ENCODE measurements at places on chromosomes 6 and 20. TPM values are rescaled to one million over a fixed set of nuclear protein-coding genes. Genes with fewer than 3 reads are reported as not detected.

DNA sequence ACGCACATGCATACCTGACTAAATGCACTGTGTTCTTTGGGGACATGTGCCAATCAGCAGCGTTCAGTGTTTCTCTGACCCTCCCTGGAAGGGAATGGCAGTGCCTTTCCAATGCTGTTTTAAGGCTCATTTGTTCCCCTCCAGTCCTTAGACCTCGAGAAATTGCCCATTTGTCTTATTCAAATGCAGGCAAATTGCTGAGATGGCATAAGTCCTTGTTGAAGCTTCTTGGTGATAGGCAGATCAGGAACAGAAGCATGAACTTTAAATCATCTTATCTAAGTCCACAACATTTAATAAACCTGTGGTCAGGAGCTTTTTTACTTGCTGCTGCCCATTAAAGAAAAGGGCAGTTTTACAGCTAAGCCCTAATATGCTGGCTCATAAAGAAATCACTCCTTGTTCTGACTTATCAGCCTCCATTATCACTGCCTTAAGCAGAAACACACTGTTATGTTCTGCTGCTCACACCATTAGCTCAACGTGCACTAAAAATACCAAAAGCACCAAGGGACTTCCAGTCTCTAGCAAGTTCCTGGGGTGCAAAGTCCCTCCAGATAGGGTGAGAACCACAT is 112.9 kb upstream of the LRFN2 start:
- DNase-seq, result no peak

Gene RBCK1
- 57.3 TPM for total RNA-seq

DNA sequence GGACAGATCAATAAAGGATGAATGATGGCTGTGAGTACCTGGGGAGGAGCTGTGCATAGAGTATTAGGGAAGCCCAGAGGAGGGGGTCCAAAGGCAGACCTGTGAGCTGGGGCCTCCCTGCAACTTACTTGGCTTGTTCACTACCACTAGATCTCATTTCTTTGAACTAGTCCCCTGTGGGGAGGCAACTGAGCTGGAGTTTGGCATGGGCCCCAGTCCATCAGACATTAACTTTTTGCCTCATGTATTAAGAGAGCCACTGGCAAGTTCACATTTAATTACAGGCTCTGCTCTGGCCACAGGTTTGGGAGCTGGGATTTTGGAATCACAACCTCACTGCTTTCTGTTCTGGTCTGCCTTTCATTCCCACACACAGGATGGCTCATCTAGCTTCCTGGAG is 254.1 kb downstream of the PRL start:
- DNase-seq, result no peak

- no peak for DNase-seq
Measured at GRCh38 chr6:106966671-106967640, 7.6 kb downstream of the CD24 start.

- DNase-seq, result no peak
Measured at GRCh38 chr6:113825781-113826180, 31.4 kb upstream of the MARCKS start.

DNA sequence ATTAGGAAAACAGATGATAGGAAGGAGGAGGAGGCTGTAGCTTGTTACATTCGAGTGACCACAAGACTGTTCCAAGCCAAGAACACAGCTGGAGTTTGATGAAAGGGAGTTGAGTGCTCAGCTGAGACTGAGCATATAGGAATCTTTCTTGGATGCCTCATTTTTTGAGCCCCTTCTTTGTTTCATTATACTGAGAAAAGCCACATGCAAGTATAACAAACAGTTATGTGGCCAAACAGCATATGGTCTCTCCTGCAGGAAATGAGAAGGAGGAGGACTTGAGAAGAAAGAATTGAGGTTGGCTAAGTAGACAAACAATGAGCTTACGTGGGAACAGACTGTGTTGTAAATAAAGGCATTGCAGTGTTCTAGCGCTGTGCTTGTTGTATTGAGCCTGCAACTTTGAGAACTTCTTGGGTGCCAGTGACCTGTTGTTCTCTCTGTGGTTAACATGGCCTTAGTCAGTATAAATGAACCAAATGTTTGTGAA is 78.3 kb downstream of the AKAP7 start:
- DNase-seq, result no peak

Gene NFATC2
- total RNA-seq, result 32.5 TPM

DNA sequence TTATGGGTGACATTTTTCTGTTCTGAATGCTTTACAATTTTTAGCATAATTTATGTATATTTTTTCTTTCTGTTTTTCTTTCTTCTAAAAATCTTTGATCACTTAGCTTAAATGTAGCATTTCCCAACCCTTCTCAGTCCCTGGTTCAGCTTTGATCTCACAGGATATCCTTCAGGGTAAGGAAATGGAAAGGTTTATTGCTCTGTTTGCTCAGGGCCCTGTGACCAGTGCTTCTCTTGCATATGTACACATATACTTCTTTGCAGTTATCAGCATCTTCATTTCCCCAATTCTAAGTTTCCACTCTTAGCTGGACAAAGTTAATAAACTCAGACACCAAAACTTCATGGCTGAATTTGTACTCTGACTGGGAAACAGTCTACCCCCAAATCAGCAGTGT is 30.6 kb downstream of the TMEM74B start:
- no peak for DNase-seq

GRCh38 chr20:926670-927069 is 10.5 kb upstream of the ANGPT4 start:
- no peak for DNase-seq

All from CD4-positive, alpha-beta T cell (primary cell).